ENCODE measurements at places on chromosomes 3 and 15. TPM values are rescaled to one million over a fixed set of nuclear protein-coding genes. Genes with fewer than 3 reads are reported as not detected.

LRRC57 gene
- total RNA-seq: 15.1 TPM

ZNF385D gene
- not detected for total RNA-seq

MRAS gene
- 0.07 TPM for total RNA-seq

MYL3 gene
- total RNA-seq: not detected

VPS8 gene
- 30.2 TPM for total RNA-seq

UTS2B gene
- not detected for total RNA-seq

MASP1 gene
- total RNA-seq: not detected

PRR23B gene
- total RNA-seq: not detected

CHST14 gene
- total RNA-seq: 4.3 TPM

BHLHE40 gene
- total RNA-seq: 456 TPM

CFAP161 gene
- not detected for total RNA-seq

DNA sequence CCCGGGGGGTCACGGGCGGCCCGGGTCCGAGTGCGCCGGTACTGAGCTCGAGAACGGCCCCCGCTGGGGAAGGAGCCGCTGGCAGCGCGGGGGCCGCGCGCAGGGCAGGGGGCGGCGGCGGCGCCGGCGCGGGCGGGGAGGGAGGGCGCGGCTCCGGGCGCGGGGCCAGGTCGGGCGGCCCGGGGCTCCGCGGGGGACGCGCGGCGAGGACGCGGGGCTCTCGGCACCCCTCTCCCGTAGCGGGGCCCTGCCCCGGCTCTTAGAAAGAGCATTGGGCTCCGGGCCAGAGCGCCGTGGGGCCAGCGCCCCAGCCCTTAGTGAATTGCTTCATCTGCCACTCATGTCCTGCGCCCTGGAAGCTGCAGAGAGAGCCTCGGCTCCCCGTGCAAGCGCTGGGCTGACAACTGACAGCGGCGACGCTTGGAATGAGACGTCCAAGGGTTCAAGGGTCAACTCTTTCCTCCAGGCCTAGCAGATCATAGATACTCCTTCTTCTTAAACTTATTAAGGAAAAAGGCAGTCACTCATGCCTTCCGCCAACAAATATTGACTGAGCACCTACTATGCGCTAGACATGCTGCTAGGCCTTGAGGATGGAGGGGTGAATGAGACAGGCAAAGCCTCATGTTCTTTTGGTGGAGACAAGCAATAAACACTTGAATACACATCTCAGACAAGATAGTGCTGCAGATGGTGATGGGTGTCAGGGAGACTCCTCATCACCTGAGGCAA, 140.8 kb downstream of the SMAD6 start:
- no peaks in the 10 kb centered on the region for H3K36me3 ChIP-seq
- no peak for DNase-seq
- no peak overlapping the region for H3K27ac ChIP-seq
- no peak overlapping the region for H3K4me3 ChIP-seq
- peaks cover 37% of the 10 kb centered on the region for H3K27me3 ChIP-seq
- H3K4me1 ChIP-seq: peaks cover 5% of the 10 kb centered on the region

DNA sequence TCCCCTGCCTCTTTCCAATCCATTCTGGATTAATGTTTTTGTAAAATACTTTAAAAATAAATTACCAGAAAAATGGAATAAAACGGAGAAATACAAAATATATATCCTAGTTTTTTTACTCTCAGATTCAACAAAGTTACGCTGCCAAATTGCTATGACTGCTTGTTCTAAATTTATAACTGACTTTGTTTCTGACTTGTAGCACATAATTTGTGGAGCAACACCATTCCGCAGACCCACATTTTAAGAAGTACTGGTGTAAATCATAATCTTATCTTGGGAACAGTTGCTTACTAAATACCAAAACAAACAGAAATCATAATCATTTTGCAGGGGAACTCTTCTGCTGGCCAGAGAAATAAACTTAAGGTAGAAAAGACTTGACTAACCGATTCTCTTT, 339.4 kb upstream of the CBLB start:
- peaks cover 28% of the 10 kb centered on the region for H3K36me3 ChIP-seq
- H3K27ac ChIP-seq: peak overlapping the region; percentile 99
- no peaks in the 10 kb centered on the region for H3K27me3 ChIP-seq
- peaks cover 63% of the 10 kb centered on the region for H3K4me1 ChIP-seq
- no peak for DNase-seq

- peaks cover under 1% of the 10 kb centered on the region for H3K36me3 ChIP-seq
- no peak overlapping the region for H3K4me3 ChIP-seq
- no peak for DNase-seq
- peak overlapping the region; percentile 63 for H3K27ac ChIP-seq
- H3K27me3 ChIP-seq: no peaks in the 10 kb centered on the region
Measured at GRCh38 chr3:136142592-136142991, 53.5 kb downstream of the MSL2 start.

GRCh38 chr3:87186608-87187159, 40.4 kb upstream of the CHMP2B start:
- H3K4me3 ChIP-seq: no peak overlapping the region
- no peak for DNase-seq

DNA sequence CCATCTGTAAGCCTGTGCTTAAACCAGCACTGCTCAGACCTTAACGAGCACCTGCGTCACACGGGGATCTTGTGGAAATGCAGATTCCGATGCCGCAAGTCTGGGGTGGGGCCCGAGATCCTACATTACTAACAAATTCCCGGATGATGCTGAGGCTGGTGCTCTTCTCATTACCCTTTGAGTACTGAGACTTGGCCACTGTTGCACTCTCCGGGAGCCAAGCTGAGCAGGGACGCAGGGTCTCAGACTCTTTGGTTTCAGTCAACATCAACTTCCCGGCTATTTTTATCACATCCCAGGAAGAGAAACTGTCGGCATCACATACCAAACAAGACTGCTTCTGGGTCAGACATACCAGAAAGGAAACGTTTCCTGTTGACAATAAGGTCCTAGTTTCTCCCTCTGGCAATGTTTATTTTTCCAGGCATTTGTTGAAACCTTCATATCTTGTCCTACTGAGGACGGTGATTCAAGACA, 276.6 kb downstream of the SHQ1 start:
- no peaks in the 10 kb centered on the region for H3K27me3 ChIP-seq
- no peak overlapping the region for H3K27ac ChIP-seq
- H3K4me3 ChIP-seq: no peak overlapping the region
- DNase-seq: no peak
- H3K4me1 ChIP-seq: no peaks in the 10 kb centered on the region

DNA sequence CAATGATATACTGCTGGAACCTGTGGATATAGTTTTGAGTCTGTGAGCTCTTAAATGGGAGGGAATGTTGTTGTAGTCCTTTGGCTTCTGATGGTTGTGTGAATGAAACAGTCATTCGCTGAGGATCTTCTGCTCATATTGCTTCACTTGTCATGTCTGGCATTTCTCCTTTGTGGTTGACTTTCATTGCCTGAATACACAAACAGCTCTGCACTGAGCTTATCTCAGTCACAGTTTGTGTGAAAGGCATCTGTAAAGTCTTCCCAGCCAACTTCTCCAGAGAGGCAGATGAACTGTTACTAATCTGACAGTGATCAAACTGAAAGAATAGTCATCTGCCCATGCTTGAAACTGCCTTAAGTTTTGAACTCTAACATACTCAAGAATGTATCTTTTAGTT, 59.8 kb downstream of the TMED3 start:
- no peak for DNase-seq
- no peaks in the 10 kb centered on the region for H3K27me3 ChIP-seq
- no peak overlapping the region for H3K4me3 ChIP-seq
- no peak overlapping the region for H3K27ac ChIP-seq
- no peaks in the 10 kb centered on the region for H3K36me3 ChIP-seq
- H3K4me1 ChIP-seq: no peaks in the 10 kb centered on the region

DNA sequence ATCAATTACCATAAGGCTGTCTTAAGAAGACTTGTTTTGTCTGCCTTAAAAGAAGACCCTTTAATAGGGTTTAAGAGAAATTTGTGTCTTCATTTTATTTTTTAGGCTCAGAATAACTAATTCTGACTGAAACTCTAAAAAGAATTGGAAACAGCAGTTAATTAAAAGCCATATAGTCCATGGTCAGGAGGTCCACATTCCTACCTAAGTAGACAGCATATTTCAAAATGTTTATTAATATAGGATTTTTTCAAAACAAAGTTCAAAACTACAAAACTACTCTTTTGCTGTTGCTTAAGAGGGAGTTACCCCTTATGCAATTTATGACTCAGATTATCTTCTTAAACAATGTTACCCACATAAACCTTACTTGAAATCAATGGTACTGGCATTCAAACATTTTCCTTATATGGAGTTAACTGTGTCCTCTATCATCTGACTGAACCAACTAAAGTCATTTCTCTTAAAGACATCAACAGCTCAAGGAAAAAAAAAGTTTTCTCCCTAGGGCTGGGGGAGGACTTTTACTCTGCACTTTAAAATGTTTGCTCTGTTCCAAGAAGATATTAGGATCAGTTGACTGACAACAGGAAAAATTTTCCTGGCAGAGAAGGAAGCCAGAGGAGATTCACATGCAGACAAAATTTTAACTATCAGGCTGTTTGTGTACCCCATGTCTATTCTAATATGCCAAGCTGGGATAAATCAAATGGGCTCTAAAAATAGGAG, 56.8 kb upstream of the NANOGP8 start:
- DNase-seq: no peak
- H3K27ac ChIP-seq: no peak overlapping the region
- no peaks in the 10 kb centered on the region for H3K27me3 ChIP-seq

DNA sequence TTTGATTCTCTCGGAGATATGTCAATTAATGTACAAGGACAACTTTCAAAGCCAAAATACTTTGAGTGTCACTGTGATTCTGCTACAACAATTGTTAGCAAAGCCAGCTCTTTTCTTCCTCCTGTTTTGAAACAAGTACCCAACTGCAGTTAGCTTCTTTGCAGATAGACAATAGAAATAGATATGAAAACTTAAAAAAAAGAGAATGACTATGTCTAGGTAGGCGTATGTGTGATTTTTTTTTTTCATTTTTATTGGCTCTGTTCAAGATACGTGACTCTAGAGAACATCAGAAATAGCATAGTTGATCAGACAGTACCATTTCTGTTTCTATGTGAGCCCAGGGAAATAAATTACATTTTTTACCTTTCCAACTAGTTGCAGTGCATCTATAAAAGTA, 142.9 kb upstream of the CNTN4 start:
- H3K27me3 ChIP-seq: no peaks in the 10 kb centered on the region
- no peak overlapping the region for H3K4me3 ChIP-seq
- H3K36me3 ChIP-seq: no peaks in the 10 kb centered on the region
- H3K27ac ChIP-seq: no peak overlapping the region
- peaks cover 3% of the 10 kb centered on the region for H3K4me1 ChIP-seq

GRCh38 chr15:31427411-31427810, 100.8 kb downstream of the KLF13 start:
- DNase-seq: no peak
- peaks cover 2% of the 10 kb centered on the region for H3K36me3 ChIP-seq
- H3K27me3 ChIP-seq: no peaks in the 10 kb centered on the region
- H3K27ac ChIP-seq: no peak overlapping the region
- peaks cover 26% of the 10 kb centered on the region for H3K4me1 ChIP-seq

DNA sequence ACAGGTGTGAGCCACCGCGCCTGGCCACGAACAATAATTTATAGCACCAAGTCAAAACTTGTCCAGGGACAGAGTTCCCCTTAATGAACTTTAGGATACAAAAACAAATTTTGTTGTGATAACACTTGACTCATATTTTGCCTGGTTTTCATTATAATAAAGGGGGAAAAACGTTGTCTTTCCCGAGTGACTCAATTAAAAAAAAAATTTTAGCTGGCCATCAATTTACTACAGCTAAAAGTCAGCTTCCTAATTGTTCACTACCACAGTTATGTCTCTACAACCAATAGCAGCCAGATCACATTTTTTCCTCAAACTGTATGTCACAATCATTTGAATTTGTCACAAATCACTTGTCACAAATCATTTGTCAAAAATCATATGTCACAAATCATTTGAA, 116.0 kb downstream of the P3H2 start:
- H3K4me3 ChIP-seq: no peak overlapping the region
- no peak overlapping the region for H3K27ac ChIP-seq
- no peaks in the 10 kb centered on the region for H3K4me1 ChIP-seq
- DNase-seq: no peak
- peaks cover 18% of the 10 kb centered on the region for H3K27me3 ChIP-seq
- H3K36me3 ChIP-seq: no peaks in the 10 kb centered on the region

GRCh38 chr3:192284443-192285072, 442.8 kb downstream of the FGF12 start:
- H3K36me3 ChIP-seq: no peaks in the 10 kb centered on the region
- no peak for DNase-seq
- no peak overlapping the region for H3K27ac ChIP-seq
- H3K4me1 ChIP-seq: no peaks in the 10 kb centered on the region
- H3K27me3 ChIP-seq: no peaks in the 10 kb centered on the region

DNA sequence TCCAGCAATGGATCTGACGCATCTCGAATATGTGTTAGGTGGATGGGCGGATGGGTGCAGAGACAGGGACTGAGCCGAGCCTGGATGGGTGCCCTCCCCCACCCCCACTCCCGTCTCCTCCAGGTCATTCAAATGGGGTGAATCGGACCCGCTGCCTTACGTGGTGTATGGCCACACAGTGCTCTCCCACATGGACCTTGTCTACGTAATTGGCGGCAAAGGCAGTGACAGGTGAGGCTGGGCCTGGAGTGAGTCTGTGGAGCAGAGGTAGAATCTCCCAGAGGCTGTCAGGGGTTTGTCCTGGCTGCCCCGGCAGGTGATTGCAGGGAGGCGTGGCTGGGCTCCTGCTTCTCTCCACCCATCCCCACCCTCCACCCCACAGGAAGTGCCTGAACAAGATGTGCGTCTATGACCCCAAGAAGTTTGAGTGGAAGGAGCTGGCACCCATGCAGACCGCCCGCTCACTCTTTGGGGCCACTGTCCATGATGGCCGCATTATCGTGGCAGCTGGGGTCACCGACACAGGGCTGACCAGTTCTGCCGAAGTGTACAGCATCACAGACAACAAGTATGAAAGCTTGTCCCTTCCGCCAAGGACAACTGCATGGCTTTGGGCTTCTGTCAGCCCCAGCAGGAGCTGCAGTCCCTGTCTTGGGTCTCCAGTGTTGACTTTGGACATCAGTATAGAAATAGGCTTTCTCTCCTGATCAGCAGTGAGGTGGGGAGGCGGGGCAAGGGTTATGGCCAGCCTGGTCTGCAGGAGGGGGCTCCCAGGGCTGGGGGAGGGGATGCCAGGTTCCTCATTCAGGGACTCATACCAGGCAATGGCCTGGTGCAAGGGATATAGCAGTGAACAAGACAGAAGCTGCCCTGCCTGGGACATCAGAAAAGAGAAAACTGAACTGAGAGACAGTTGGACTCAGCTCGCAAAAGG, 3.4 kb downstream of the KLHL40 start:
- H3K36me3 ChIP-seq: no peaks in the 10 kb centered on the region
- no peak overlapping the region for H3K27ac ChIP-seq
- peaks cover 4% of the 10 kb centered on the region for H3K27me3 ChIP-seq
- no peak overlapping the region for H3K4me3 ChIP-seq
- no peaks in the 10 kb centered on the region for H3K4me1 ChIP-seq

- no peaks in the 10 kb centered on the region for H3K36me3 ChIP-seq
- H3K4me1 ChIP-seq: no peaks in the 10 kb centered on the region
- no peak for DNase-seq
- H3K27me3 ChIP-seq: no peaks in the 10 kb centered on the region
- H3K4me3 ChIP-seq: no peak overlapping the region
Measured at GRCh38 chr3:46656778-46657556, 36.5 kb downstream of the ALS2CL start.

GRCh38 chr15:58524247-58524646, 92.5 kb downstream of the LIPC start:
- no peaks in the 10 kb centered on the region for H3K27me3 ChIP-seq
- no peak overlapping the region for H3K4me3 ChIP-seq
- no peaks in the 10 kb centered on the region for H3K36me3 ChIP-seq
- peaks cover 16% of the 10 kb centered on the region for H3K4me1 ChIP-seq
- no peak overlapping the region for H3K27ac ChIP-seq

GRCh38 chr15:96888764-96889163, 558.3 kb downstream of the NR2F2 start:
- no peaks in the 10 kb centered on the region for H3K36me3 ChIP-seq
- H3K4me1 ChIP-seq: peaks cover 4% of the 10 kb centered on the region
- no peak for DNase-seq
- no peak overlapping the region for H3K27ac ChIP-seq
